ENCODE measurements at places on chromosomes 3 and 15.

DNA sequence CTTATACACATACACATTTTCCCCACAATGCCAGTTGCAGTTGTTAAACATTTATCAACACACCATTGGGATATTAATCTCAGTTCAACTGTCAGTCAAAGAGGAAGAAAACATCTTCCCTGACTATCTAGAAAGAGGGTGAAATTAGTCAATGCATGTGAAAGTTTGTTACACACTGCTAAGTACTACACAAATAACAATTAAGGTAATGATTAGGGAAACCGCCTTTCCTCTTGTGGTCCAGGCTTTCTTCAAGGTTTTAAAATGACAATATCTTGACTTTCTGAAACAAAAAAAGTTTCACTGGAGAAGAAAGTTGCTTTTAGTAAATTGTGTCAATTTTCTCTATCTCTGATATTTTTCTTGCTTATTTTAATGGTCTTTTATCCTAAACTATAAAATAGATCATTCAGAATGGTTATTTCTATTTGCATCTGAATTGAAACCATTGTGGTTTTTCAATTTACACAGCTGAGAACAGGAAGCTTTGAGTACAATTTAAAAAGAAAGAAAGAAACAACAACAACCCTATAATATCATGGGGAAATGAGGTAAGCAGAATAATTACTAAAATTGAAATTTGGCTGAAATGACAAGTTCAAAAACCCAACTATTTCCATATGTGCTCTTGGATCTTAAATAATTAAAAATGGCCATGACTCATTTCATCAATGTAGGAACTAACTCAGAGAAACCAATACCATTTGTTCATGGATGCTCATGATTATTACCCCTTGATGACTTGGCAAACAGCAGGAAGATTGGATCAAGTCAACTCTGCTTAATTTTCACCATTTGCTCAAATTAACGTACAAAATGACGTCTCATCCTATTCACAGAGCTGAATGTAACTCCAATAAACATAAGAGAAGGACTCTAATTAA is 31.7 kb downstream of the GPR149 start:
- no peak for DNase-seq

DNA sequence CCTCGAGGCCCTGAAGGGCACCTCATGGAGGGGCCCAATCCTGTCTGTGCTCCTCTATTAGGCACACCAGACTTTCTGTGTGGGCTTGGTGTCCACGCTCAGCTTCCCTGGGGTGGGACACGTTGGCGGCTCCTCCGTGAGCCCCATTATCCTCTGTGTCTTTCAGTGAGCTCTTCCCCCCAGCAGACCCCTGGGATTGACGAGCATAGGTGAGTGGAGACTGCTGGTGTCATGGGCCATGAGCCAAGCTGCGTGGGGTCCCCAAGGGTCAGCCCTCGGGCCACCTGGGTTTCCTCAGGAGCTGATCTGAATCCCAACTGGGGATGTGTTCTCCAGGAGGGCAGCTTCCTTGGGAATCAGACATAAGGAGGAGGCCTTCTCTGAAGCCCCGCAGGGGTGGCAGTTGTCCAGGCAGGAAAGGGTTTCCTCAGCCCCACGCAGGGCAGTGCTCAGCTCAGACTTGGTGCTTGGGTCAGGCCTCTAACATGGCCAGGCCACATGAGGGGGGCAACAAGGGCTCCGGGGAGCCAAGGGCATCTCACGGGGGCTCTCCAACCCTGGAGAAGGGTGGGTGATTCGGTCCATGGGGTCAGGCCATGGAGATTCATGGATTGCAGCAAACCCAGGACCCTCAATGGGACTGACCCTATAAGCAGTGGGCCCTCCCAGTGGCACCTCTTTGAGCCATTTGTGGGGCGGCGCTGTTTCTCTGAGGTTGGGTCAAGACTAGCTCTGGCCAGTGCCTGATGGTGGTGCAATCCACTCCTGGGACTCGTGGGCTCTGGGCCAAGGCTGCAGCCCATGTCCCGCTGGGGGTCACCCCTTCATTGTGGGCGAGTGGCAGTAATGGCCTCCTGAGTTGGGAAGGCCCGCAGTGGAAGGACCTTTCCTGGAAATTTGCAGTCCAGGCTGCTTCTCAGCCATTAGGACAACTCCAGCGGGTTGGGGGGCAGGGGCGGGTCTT is 222.5 kb downstream of the SNRPN start:
- DNase-seq = no peak

DNA sequence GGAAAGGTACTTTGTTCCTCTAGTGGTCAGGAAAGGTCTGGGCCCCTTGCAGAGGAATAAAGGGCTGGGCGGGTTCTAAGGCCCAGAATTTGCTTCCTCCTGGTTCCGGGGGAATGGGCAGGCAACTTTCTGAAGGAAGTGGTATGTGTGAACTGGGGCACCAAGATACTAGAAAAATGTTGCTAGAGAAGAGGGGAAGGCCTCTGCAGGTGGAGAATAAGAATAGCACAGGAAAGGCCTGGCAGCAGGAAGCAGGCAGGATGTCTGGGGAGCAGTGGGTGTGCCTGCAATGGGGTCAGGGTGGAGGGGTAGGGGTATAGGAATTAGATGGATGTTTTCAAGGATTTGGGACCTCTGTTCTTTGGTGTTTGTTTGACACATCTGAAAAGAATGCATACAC is 2.0 kb downstream of the SLC22A13 start:
- no peak for DNase-seq

GRCh38 chr3:173584838-173585831 is 187.6 kb downstream of the NLGN1 start:
- peak; percentile 28 for DNase-seq

- DNase-seq = no peak
Observed at GRCh38 chr3:34185301-34185700, 386.9 kb downstream of the PDCD6IP start.

DNA sequence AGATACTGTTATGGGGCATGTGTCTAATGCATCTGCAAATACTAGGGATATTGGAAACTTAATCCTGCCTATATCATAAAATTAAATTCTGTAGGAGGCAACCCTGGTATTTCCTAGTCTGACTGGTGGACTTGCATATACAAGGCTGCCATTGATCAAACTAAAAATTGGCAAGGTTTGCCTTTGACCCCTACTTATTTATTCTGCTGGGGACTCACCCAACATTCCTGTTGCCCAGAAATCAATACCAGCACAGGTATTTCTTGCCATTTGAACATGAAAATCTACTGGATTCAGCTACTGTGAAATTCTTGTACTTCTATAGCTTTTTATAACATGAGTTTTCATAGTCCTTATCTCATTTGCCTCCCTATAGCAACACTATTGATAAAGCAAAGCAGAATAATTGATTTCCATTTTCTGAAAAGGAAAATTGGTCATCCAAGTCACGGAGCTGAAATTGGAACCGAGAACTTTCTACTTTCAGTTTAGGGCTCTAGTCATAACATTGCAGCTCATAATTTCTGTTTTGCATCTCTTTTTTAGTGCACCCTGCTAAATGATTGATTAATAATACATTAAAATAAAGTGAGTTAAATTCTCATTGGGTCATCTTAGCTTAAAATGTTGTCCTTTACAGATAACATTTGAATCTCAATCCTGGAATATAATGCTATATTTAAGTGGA is 365.2 kb downstream of the MFSD1 start:
- DNase-seq = no peak

GRCh38 chr15:101500865-101501551 is 11.5 kb upstream of the PCSK6 start:
- no peak for DNase-seq

DNA sequence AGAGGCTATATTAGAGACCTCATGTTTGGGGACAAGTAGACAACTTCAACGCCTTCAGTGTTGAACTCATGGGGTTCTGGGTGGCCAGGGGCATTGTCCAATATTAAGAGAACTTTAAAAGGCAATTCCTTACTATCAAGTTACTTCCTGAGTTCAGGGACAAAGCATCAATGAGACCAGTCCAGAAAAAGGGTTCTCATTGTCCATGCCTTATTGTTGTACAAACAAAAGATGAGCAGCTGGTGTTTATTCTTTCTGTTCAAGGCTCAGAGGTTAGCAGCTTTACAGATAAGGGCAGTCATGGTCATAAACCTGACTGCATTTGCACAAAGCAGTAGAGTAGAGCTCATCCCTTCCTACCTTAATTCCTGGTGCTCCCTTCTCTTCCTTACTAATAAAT is 18.5 kb upstream of the PDHB start:
- DNase-seq = no peak

DNA sequence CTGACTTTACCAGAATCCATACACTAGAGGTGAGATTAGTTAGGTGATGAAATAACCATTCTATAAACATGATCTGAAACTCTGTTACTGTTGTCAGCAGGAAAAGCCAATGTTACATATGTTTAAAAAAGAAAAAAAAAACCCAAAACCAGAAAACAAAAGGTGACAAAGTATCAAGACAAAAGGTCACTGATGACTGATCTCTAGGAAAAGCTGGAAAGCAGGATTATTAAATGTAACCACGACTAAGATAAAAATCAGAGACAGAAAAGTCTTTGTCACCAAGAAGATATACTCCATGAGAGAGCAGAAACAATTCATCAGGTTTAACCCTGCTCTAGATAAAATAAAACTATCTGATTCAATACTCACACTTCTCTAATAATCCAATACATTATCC is 5.4 kb upstream of the SETD5 start:
- no peak for DNase-seq

DNA sequence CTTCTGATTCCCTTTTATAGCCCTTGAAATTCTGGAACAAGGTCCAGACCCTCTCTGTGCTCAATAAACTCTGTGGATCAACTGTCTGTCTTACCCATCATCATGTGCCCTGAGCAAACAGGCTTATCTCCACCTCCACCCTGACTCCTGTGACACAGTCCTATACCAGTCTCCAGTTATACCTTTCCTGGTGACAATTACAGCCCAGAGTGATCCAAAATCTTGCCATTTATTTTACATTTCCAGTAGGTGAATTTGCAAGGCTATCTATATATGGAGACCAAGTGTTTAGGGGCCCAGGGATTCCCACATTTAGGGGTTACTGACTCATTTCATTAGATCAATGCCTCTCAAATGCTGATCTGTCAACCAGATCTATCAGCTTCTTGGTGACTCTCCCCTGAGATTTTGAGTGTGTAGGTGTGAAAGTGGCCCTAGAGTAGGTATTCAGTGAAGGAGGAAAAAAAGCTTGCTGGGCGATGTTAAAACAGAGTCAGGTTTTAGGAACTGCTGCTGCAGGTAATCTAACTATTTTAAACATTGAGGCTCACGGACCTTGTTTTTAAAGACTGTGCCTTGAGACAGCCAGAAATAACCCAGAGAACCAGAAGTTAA is 229.6 kb upstream of the WNT5A start:
- no peak for DNase-seq

DNA sequence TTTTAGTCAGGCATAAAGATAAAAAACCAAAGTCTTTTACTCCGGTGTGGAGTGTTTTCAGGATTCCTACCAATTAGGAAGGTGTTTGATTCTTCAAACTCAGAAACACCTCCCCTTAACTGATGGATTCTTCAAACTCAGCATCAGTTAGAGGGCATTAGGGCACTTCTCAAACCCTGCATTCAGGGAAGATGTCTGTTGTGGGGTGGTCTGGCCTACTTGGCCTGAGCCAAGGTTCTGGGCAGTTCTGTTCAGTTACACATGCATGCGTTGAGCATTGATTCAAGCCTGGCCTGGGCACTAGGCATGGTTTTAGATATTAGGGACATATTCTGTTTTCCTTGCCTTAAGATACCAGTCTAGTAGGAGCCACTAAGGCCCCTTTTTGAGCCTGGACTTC is 1.0 kb downstream of the HGD start:
- no peak for DNase-seq

GRCh38 chr3:128100638-128101037 is 23.0 kb downstream of the RUVBL1 start:
- no peak for DNase-seq

- DNase-seq = no peak
Observed at GRCh38 chr3:152270937-152271336, 2.2 kb downstream of the MBNL1 start.

DNA sequence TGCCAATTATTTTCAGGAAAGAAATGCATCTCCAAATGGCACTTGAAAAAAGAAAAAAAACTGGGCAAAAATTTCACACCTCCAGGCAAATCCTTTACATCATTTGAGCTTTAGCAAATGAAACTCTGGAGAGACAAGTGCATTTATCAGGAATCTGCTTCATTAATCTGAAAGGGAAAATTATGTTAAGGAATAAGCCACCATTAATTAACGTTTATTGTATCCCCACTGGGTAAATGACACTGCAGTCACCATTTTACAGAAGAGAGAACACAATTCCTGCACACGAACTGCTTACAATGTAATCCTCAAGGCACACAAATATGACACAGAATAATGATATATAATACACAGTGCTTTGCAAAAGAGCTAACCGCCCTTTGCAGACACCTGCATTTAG is 217.3 kb downstream of the OSBPL10 start:
- DNase-seq = no peak

DNA sequence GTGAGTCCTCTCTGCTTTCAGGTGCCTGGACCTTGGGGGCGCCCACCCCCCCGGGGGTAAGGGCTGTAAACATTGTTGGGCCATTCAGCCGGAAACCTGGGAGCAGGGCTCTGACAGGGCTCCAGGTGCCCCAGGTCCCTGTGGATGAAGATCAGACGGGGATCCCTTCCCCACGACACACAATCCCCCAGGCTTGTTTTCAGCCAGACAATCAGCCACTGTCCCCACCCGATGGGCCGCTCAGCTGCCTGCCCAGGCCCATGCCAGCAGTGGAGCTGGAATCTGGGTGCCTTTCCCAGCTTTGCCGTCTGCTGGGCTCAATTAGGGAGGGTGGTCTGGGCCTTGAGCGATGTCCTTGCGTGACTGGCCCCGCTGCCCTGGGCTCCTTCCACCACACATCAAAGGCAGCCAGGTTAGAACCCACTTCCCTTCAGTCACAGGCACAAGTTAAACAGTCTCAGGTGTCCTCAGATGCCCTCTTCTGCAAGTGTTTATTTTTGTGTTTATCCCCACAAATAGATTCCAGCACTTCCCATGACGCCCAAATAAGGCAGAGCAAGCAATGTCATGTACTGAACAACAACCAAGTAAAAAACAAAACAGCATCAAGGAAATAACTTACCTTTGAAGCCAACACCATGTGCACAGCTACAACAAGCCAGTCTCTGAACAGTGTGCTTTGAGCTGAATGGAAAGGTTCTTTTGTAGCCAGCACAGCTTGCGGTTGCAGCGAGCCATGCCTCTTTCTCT is 77.0 kb upstream of the ALDH1A3 start:
- DNase-seq = no peak
